Naive thymus-derived CD4-positive, alpha-beta T cell (primary cell): ENCODE measurements at places on chromosomes 6 and 20. TPM values are rescaled to one million over a fixed set of nuclear protein-coding genes. Genes with fewer than 3 reads are reported as not detected.

DNA sequence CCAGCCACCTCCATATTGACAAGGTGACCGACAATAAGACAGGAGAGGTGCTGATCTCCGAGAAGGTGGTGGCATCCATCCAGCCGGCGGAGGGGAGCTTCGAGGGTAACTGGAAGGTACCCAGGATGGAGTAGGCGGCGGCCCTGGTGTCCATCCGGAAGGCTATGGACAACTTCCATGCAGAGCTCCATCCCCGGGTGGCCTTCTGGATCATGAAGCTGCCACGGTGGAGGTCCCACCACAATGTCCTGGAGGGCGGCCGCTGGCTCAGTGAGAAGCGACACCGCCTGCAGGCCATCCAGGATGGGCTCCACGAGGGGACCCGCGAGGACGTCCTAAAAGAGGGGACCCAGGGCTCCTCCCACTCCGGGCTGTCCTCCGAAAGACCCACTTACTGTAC, 17.0 kb downstream of the DEFB115 start:
- no peak overlapping the region for H3K4me3 ChIP-seq
- H3K36me3 ChIP-seq: no peaks in the 10 kb centered on the region
- H3K4me1 ChIP-seq: no peaks in the 10 kb centered on the region
- no peaks in the 10 kb centered on the region for H3K27me3 ChIP-seq
- DNase-seq: no peak
- no peak overlapping the region for H3K27ac ChIP-seq

DNA sequence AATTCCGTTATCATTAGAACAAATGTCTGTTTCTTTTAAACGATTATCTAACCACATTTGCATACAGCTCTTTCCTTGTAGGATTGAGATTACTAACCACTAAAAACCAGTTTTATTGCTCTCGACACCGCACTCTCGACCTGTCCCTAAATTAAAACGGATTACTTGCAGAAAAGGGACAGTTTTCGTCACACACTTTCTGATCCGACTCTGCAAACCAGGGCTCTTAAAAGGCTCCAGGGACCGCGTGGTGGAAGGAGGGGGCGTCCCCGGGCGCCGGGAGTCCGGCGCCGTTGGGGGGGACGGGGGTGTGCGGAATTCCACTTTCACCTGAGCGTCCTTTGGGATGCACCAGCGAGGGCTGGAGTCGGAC, 731 bp downstream of the MAK start:
- H3K36me3 ChIP-seq: no peaks in the 10 kb centered on the region
- H3K27ac ChIP-seq: no peak overlapping the region
- peak overlapping the region; percentile 59 for H3K4me3 ChIP-seq
- peak; percentile 11 for DNase-seq
- H3K27me3 ChIP-seq: peaks cover 29% of the 10 kb centered on the region

GRCh38 chr6:108361312-108361932, 66.6 kb downstream of the AFG1L start:
- DNase-seq: no peak
- H3K27me3 ChIP-seq: no peaks in the 10 kb centered on the region
- H3K4me1 ChIP-seq: no peaks in the 10 kb centered on the region
- H3K4me3 ChIP-seq: no peak overlapping the region

DNA sequence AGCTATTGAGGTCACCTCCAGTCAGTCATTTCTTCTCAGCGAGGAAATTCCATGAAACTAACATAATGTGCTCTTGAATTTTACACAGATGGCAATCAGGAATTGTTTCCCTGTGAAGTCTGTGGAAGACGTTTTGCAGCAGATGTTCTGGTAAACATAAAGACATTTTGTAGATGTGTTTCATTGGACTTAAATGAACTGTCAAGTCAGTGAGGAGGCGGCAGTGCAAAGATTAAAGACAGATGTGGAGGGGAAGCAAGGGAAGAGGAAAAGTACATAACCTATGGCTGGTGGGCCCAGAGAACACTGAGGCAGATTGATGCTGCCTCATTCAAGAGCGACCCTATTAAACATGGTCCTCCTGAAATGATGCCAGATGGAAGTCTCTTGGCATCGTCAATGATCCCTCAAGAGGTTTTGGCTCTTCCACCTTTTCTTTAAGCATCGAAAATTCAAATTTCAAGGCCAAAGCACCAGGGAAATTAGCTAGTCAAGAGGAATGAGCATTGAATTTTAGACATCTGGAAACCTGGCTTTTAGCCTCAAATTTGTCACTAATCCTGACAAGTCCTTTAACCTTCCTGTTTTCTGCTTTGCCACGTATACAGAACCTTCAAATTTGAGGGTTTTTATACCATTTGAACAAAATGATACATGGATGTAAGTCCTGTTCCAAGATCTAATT, 20.1 kb downstream of the ZC2HC1B start:
- no peaks in the 10 kb centered on the region for H3K27me3 ChIP-seq
- no peaks in the 10 kb centered on the region for H3K36me3 ChIP-seq
- DNase-seq: no peak
- no peak overlapping the region for H3K4me3 ChIP-seq

- no peaks in the 10 kb centered on the region for H3K36me3 ChIP-seq
- DNase-seq: no peak
- H3K27me3 ChIP-seq: no peaks in the 10 kb centered on the region
These were observed 78.3 kb downstream of the TBX18 start for GRCh38 chr6:84685983-84686584.

GRCh38 chr6:131524695-131525336, 48.2 kb upstream of the ARG1 start:
- no peaks in the 10 kb centered on the region for H3K27me3 ChIP-seq
- H3K4me1 ChIP-seq: no peaks in the 10 kb centered on the region
- no peak overlapping the region for H3K4me3 ChIP-seq
- H3K36me3 ChIP-seq: no peaks in the 10 kb centered on the region
- no peak overlapping the region for H3K27ac ChIP-seq

DNA sequence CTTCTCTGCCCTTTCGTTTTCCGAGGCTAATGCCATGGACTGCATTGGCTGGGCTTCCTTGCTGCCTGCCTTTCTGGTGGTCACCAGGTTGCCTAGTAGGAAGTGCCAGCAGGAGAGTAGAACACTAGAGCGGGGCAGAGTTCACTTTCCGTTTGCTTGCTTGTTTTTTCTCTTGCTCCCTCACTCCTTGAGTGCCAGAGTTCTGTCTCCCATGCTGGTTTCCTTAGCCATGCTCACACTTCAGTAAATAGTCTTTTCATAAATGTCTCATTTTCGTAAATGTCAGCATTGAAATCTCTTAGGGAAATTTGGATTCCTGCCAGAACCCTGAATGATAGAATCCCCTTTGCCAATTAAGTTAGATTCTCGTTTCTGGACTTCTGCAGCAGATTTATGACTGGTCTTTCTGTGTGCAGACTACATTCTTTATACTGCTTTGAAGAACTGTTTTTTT, 63.9 kb downstream of the FAM83B start:
- DNase-seq: no peak
- H3K36me3 ChIP-seq: no peaks in the 10 kb centered on the region
- no peak overlapping the region for H3K27ac ChIP-seq
- H3K4me3 ChIP-seq: no peak overlapping the region
- no peaks in the 10 kb centered on the region for H3K27me3 ChIP-seq

DNA sequence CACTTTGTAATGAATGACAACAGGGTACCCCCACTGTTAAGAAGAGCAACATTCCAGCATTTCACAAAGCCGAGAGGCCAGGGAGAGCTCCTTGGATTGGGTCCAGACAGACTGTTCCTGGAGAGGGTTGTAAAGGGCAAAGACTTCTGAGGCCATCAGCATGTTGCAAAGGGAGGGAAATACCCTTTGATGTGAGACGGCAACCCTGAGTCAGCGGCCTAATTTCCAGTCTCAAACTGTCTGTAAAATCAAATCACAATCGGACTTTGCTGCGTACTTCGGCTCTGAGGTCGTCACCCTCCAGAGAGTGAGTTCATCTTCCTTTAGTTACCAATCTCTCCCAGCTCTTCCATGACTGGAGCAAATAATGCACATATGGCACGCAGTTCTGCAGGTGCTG, 101.0 kb upstream of the DTNBP1 start:
- H3K27me3 ChIP-seq: no peaks in the 10 kb centered on the region
- H3K27ac ChIP-seq: no peak overlapping the region
- no peaks in the 10 kb centered on the region for H3K36me3 ChIP-seq
- no peak for DNase-seq
- no peak overlapping the region for H3K4me3 ChIP-seq

DNA sequence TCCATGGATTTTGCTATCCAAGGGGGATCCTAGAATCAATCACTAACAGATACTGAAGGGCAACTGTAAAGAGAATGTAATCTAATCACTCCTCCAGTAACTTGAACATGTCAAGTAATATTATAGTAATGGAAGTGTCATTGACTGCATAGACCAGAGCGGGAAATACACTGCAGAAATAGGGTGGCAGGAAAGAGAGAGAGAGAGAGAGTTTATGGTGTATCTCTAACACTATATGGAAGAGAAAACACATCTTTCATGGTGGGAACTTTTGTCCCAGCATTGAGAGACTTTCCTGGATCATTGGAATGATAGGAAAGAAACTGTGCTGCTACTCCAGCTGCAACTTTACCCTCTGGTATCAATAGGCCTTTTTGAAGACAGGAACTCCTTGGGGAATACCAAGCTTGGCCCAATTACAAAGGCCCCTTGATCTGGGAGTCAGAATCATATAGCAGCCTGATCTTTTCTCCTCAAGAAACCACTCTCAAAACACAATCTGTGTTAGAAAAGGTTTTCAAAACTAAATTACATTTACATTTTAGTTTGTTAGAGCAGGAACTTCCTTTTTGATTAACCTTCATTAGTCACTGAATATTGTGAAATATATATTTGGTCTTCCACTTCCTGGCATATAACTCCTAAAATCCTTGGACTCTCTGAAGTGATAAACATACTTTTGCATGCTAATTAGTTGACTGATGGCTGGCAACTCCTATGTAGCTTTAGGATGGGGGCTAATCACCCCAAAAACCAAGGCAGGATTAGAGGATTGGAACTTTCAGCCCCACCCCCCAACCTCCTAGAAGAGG, 29.5 kb upstream of the RNGTT start:
- no peak overlapping the region for H3K4me3 ChIP-seq
- H3K27ac ChIP-seq: no peak overlapping the region
- H3K4me1 ChIP-seq: no peaks in the 10 kb centered on the region
- no peaks in the 10 kb centered on the region for H3K27me3 ChIP-seq
- no peaks in the 10 kb centered on the region for H3K36me3 ChIP-seq

GRCh38 chr20:564192-564591, 20.6 kb upstream of the CSNK2A1 start:
- no peaks in the 10 kb centered on the region for H3K36me3 ChIP-seq
- no peaks in the 10 kb centered on the region for H3K27me3 ChIP-seq
- no peak overlapping the region for H3K27ac ChIP-seq
- no peak overlapping the region for H3K4me3 ChIP-seq
- no peaks in the 10 kb centered on the region for H3K4me1 ChIP-seq

DNA sequence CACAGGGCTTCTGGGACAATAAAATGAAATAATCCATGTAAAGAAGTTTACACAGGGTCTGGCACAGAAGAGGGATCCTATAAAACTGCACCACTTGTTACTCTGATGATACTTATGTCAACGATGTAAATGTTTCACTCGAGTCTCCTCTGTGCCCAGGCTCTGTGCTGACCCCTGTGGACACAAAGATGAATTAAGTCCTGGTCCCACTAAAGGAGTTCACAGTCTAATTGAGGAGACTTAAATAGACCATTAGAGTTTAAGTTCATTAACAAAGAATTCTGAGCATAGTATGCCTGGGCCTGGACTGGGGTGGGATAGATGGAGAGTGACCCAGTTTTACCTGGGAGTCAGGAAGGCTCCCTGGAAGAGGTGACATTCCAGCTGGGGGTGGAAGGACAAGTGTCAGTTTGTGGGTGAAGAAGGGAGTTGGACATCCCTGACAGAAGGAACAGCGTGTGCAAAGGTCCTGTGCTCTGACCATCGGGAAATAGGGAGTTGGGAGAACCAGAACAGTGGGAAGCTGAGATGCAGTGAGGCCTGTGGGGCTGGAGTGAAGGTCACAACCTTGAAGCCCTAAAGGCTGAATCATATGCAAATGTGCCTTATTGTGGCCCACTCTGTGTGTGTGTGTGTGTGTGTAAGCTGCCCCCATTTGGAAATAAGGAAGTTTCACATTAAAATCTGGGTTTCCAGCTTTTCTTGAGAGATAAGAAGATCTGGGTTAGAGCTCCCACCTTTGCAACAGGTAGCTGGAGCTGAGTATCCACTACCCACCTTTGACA, 1.1 kb downstream of the OCSTAMP start:
- H3K27me3 ChIP-seq: no peaks in the 10 kb centered on the region
- H3K4me1 ChIP-seq: peaks cover 7% of the 10 kb centered on the region
- no peak overlapping the region for H3K27ac ChIP-seq
- DNase-seq: no peak
- no peak overlapping the region for H3K4me3 ChIP-seq

DNA sequence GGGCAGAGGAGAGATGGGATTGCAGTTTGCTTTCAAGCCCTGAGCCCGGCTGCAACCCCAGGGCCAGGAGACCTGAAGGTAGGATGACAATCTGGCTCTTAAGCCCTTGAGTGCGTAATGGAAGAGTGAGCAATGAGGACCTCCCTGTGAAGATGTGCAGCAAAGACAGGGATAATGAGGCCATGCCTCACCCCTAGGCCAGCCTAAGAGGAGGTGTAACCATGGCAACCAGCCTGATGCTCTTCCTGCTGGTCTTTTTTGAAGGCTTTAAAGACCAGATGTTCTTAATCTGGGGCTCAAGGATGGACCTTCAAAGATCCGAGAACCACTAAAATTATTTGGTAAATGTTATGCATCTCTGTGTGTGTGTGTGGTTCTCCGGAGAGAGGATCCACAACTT, 8.2 kb downstream of the ARHGAP40 start:
- no peak overlapping the region for H3K4me3 ChIP-seq
- H3K27me3 ChIP-seq: no peaks in the 10 kb centered on the region
- DNase-seq: no peak
- H3K27ac ChIP-seq: no peak overlapping the region
- H3K4me1 ChIP-seq: no peaks in the 10 kb centered on the region
- H3K36me3 ChIP-seq: no peaks in the 10 kb centered on the region

- H3K36me3 ChIP-seq: no peaks in the 10 kb centered on the region
- H3K27ac ChIP-seq: no peak overlapping the region
- no peak for DNase-seq
These were observed 24.5 kb downstream of the KCNK5 start for GRCh38 chr6:39204646-39205244.

- no peak overlapping the region for H3K27ac ChIP-seq
- no peaks in the 10 kb centered on the region for H3K36me3 ChIP-seq
- no peak overlapping the region for H3K4me3 ChIP-seq
- H3K27me3 ChIP-seq: no peaks in the 10 kb centered on the region
- H3K4me1 ChIP-seq: no peaks in the 10 kb centered on the region
- no peak for DNase-seq
These were observed 77.0 kb downstream of the WDR27 start for GRCh38 chr6:169624785-169625184.

Gene TP53INP2
- 0.44 TPM for polyA plus RNA-seq

Gene HLA-C
- 2,614 TPM for polyA plus RNA-seq

Gene PROKR2
- not detected for polyA plus RNA-seq

Gene LAMA5
- not detected for polyA plus RNA-seq

Gene PPIL4
- 15.3 TPM for polyA plus RNA-seq

Gene LGSN
- polyA plus RNA-seq: not detected

Gene RBBP9
- 6.9 TPM for polyA plus RNA-seq
